ENCODE measurements at places on chromosomes 12 and 14.

DNA sequence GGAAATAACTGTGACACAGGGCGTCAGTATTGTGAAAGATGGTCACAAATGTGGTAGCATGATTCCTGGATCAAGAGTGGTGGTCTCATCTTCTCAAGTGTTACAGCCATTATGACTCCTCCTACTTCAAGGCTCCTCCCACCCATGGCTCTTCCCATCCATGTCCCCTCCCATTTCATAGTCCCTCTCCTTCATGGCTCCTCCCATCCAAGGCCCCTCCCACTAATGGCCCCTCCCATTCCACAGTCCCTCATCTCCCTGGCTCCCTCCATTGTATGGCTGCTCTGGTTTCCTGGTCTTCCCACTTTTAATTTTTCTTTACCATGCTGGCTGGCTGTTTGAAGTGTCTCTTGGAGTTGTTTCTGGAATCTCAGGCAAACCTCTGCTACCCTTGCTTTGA lies 1375.2 kb upstream of the TMEM132C start:
- DNase-seq = no peak

GRCh38 chr12:53061404-53062010 lies 11.6 kb downstream of the TNS2 start:
- no peak for DNase-seq

DNA sequence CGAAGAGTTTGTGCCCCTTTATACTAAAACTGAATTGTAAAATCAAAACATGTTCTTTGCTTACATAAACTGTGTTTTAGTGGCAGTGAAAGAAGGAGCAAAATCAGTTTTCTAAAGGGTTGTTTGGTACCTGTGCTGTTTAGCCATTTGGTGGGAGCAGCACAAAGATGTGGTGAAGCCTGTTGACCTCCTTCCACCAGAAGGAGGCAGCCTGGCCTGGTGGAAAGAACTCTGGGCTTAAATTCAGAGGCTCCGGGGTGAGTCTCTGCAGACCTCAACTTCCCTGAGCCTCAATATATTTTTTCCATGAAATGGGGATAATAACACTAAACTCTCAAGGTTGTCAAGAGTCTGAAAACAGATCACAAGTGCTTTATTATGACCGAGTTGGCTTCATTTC lies 502.5 kb downstream of the VRK1 start:
- no peak for DNase-seq

GRCh38 chr14:102375119-102375518 lies 12.4 kb downstream of the TECPR2 start:
- no peak for DNase-seq

Data from DMS 273 treated with DMSO at 0.1 percent for 48 hours (cell line).